Dermis blood vessel endothelial cell (primary cell): ENCODE measurements at places on chromosomes 3 and 15. TPM values are rescaled to one million over a fixed set of nuclear protein-coding genes. Genes with fewer than 3 reads are reported as not detected.

The RIOX2 gene
- total RNA-seq: 27.1 and 29.4 TPM in 2 replicates

The IL5RA gene
- not detected in 2 replicates for total RNA-seq

The PLSCR5 gene
- not detected in 2 replicates for total RNA-seq

The PLSCR4 gene
- 655 and 677 TPM in 2 replicates for total RNA-seq

The MYZAP gene
- total RNA-seq: 82.5 and 94.7 TPM in 2 replicates

The MKRN2OS gene
- total RNA-seq: not detected in 2 replicates

The NANOGP8 gene
- total RNA-seq: not detected in 2 replicates
